Left ventricle myocardium inferior (tissue), 1 donor: ENCODE measurements at places on chromosomes 5 and 9.

DNA sequence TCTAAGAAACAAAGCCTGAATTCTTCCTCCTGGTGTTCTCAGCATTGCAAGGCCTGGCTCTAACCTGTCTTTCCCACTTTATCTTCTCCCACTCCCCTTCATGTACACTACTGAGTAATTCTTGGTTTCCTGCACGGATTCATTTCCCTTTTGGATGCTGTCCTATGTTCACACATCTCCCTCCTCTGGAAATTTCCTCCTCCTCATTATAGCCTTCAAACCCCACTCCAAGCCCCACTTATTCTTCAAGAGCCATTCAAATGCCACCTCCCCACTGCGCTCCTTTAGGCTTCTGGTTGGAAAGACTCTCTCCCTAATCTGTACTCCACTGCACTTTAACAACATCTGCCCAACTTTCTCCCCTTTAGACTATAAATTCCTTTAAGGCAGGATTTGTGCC is 28.2 kb upstream of the C5orf63 start:
- DNase-seq, result no peak

GRCh38 chr5:95220381-95220780 is 64.5 kb downstream of the MCTP1 start:
- DNase-seq, result no peak

GRCh38 chr9:22986556-22986955 is 539.9 kb downstream of the DMRTA1 start:
- DNase-seq, result no peak

DNA sequence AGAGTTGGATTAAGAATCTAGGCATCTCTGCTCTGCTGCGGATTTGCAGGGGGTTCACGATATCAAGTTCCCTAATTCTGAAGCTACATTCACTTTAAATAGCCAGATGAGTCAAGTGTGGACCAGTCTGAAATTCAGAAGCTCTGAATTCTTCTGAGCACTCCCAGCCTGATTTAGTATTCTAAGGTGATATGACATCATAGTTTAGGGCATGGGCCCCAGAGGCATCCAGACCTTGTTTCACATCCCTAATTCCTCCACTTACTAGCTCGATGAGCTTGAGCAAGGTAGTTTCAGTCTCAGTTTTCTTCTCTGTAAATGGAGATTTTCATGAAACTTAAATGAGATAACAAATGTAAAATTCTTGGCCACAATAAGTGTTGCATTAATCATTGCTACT is 65.2 kb downstream of the TMEM167A start:
- no peak for DNase-seq

DNA sequence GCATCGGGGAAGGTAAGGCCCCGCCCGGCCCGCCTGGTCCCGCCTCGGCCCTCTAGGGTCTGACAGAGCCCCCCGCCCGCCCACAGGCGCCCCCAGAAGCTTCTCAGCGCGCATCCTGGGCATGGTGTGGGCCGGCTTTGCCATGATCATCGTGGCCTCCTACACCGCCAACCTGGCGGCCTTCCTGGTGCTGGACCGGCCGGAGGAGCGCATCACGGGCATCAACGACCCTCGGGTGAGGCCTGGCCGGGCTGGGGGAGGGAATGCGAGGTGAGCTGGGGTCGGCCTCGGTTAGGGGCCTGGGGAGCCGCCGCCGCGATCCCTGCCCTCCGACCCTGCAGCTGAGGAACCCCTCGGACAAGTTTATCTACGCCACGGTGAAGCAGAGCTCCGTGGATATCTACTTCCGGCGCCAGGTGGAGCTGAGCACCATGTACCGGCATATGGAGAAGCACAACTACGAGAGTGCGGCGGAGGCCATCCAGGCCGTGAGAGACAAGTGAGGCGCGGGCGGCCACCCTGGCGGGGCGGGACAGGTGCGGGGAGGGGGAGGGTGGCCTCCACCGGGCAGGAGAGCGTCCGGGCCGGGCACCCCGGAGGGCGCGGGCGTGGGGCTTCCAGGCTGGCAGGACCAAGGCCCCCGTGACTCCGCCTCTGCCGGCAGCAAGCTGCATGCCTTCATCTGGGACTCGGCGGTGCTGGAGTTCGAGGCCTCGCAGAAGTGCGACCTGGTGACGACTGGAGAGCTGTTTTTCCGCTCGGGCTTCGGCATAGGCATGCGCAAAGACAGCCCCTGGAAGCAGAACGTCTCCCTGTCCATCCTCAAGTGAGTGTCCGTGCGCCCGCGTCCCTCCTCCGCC is 7.1 kb downstream of the LRRC26 start:
- DNase-seq, result no peak

GRCh38 chr9:123335193-123335985 is 20.6 kb upstream of the CRB2 start:
- DNase-seq, result no peak

- DNase-seq, result no peak
Measured at GRCh38 chr5:102114525-102115069, 181.5 kb downstream of the SLCO4C1 start.

DNA sequence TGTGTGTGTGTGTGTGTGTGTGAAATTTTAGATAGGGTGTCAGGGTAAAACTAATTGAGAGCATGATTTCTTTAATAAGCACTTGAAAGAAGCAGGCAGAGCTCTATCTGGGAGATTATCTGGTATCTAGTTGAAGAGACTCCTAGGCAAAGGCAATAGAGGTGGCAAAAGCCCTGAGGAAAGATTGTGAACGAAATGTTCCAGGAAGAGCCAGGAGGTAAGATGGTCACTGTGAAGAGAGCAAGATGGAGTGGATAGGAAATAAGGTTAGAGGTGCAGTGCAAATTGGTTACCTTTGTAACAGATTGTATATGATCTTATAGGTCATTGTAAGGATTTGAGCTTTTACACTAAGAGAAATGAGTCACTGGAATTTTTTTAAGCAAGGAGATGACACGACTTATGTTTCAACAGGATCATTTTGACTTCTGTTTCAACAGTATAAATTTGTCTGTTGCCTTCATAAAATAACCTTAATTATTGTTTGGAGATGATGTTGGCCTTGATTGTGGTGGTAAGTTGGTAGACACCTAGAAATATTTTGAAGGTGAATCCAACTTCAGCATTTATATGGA is 239.6 kb downstream of the PARP8 start:
- no peak for DNase-seq

DNA sequence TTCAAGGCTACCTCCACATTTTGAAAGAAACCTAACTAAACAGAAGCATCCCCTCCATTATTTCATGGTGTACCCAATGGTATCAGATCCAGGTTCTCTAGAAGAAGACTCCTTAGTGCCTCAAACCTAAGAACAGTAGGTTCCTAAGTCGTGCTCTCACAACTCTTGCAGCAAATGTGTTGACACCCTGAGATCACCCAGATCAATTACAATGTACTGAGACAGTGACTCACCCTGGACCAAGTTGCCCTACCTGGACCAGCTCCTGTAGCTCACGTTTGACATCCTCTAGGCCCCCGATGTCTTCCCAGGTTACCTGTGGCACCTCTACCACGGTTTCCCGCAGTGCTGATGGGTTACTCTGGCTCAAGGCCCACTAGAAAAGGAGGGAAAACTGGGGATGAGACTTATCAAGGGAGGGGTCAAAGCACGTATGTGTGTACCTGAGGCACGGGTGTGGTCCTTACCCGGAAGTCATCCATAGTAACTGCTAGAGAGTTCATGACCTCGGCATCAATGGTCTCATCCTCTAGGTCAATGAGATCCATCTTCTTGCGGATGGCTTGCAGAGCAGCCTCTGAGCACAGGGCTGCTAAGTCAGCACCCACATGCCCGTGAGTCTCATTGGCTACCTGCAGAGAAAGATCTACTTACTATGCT is 11.7 kb downstream of the VCP start:
- DNase-seq, result no peak

- DNase-seq, result peak; percentile 73
Measured at GRCh38 chr5:134554319-134555222, 29.1 kb downstream of the JADE2 start.

- no peak for DNase-seq
Measured at GRCh38 chr5:172841256-172841655, 7.2 kb downstream of the ERGIC1 start.

DNA sequence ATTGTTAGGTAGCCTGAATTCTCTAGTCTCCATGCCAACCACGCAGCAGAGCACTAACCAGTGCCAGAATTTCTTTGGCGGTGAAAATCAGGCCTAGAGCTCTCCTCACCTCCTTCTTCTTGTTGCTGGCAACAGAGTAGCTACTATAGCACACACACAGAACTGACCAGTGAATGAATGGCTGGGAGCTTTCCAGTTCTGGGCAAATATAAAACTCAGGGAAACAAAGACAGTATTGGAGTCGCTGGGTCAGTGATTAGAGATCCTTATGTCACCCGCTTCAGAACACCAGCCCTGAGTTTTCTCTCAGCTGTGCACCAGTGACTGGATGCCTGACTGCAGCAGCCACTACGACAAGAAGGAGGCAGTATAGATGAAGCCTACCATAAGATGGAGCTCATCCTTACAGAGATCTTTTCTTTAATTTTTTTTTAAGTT is 26.9 kb upstream of the FEM1C start:
- no peak for DNase-seq
